ENCODE measurements at places on chromosomes 3 and 15. TPM values are rescaled to one million over a fixed set of nuclear protein-coding genes. Genes with fewer than 3 reads are reported as not detected.

RAD51 gene
- total RNA-seq: not detected

HYAL1 gene
- total RNA-seq: 9.3 TPM

POPDC2 gene
- 2.4 TPM for total RNA-seq

HIGD2B gene
- total RNA-seq: not detected

KNG1 gene
- total RNA-seq: 0.23 TPM
